ELR (cell line): ENCODE measurements at places on chromosomes 5 and 9.

GRCh38 chr5:66138637-66139317 is 5.3 kb upstream of the SREK1 start:
- DNase-seq, result no peak

DNA sequence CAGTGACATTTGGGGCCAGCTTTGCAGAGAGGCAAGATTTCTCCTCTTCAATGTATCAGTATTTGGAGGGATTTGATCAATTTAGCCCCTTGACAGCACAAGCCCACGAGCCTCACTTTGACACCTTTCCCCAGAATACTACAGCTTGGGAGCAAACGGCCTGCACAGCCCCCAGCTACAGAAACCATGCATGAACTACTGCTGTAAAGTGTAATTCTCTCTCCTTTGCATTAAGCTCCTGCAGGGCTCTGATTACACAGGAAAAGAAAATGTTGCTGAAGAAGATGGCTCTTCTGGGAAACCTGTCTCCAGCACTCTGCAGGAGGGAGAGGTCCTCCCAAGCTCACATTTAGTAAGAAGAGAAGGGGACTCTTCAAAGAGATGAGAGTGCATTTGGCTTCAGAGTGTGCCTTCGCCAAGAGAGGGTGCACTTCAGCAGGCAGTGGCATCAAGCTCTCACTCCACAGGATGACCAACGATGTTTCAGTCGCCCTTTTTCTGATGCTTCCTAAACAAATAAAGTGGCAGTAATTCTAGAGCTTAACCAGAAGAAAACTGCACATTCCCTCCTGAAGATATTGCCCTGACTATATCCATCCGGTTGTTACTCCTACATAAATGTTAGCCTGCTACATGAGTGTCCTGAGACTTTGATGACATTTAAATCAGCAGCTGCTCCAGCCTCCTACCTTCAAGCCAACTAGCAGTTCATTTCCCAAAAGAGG is 272.2 kb downstream of the AUH start:
- peak; percentile 63 for DNase-seq

DNA sequence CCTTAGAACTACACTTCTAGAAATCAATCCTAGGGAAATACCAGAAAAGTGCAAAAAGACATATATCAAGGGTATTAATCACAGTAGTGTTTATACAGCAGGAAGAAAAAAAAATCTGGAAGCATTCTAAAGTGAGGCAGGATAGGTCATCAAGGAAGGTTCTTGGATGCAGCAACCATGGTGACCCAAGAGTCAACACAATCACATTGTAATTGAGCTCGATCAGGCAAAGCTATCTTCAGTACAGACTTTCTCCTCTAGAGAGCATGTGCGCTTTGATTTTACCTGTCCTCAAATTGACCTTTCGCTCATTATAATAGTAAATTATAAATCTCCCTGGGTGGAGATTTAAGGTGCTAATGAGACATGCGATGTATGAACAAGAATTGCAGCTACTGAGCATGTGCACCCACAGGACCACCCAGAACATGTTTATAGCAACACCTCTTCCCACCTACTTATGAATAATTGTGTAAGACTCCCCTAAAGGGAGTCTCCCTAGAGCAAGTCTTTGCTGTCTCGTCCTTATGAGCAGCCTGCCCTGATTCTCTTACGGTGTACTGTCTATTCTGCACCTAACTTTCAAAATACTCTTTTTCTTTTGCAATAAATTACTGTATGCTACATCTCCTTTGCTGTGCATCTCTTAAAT is 297.7 kb downstream of the ATPSCKMT start:
- no peak for DNase-seq

DNA sequence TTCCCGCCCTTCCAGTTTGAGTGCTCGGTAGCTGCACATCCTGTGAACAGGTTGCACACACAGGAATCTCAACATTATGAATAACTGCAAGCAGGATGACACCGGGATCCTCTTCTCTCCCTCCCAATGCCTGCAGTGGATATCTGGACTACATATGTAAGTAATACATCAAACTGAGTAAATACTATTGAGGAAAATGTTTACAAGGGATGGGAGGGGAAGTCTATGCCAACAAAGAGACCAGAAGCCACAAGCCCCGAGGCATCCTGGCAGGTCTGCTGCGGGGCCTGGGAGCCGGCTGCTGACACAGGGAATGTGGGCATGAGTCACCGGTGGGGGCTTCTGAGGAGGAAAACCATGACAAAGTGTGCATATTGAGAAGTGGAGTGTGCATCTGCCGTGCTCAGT is 8.6 kb upstream of the ANKRD33B start:
- peak; percentile 99 for DNase-seq

DNA sequence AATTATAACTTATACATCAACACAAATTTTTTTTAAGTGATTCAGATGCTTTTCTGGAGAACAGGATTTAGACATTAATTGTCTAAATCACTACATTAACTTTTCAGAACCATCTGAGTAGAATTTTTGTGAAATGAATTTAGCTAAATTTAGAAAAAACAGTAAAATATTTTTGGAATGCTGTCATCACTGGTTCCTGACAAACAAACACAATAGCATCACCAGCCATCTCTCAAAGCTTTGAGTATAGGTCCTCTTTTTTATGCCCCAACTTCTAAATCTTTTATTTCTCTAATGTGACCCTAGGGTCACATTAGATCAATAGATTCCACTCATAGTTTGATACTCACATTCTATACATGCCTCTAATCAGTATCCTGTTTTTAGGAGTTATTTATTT is 104.6 kb downstream of the PRR16 start:
- peak; percentile 51 for DNase-seq

- DNase-seq, result no peak
Observed at GRCh38 chr9:135461936-135462335, 17.6 kb upstream of the PPP1R26 start.

DNA sequence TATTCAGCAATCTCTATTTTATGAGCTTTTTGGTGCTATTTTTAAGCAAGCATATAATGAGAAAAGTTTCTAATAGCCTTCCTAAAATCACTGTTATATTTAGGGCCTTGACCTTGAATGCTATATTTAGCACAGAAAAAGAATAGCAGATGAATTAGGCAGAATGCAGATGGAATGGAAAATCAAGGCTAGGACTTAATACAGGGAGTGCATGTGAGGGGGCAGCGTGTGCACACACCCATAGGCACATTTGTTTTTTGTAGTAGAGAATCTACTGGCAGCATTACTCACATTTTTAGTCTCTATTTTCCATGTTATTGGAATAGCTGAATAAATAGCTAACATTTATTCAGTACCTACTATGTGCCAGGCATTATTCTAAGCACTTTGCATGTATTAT is 79.9 kb downstream of the SVEP1 start:
- no peak for DNase-seq

DNA sequence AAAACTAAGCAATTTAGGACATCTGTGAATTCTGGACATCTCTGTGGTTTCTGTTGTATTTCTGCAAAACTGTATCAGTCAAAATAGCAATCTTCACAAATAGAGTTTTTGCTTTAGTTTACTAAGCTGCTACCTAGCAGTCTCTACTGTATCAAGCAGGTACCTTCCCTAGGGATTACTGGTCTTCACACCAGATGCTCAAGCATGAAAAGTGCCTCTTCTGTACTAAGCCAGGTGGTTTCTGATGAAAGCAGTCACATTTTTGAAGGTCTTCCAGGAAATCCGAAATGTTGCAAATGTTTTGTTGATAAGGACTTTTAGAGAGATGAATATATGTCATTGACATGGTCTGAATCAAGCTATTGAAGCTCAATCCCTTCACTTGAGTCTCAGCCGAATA is 540.0 kb downstream of the KCTD16 start:
- no peak for DNase-seq

DNA sequence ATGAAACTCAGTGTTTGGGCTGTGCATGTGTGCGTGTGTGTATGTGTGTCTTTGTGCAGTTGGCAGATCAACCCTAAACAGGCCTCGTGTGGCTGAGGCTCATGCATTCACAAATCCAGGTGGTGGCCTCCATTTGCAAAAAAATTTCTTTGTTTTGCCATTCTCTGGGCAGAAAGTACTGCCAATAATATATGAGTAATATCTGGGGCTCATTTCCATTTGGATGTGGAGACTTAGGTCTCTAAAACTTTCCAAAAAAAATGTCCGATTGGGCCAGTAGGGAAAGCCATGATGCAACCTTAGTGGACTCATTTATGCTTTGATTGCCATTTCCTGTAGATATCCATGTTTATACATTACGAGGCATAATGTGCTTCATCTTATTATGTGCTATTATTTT is 77.9 kb upstream of the RPS23 start:
- no peak for DNase-seq
